ENCODE measurements at places on chromosomes 7 and 10.

- no peak for DNase-seq
Measured at GRCh38 chr10:110641256-110641655, 2.9 kb upstream of the RBM20 start.

- no peak for DNase-seq
Measured at GRCh38 chr10:61376908-61377368, 76.2 kb downstream of the TMEM26 start.

GRCh38 chr10:119713744-119714483 lies 11.9 kb upstream of the INPP5F start:
- DNase-seq: peak; percentile 82

DNA sequence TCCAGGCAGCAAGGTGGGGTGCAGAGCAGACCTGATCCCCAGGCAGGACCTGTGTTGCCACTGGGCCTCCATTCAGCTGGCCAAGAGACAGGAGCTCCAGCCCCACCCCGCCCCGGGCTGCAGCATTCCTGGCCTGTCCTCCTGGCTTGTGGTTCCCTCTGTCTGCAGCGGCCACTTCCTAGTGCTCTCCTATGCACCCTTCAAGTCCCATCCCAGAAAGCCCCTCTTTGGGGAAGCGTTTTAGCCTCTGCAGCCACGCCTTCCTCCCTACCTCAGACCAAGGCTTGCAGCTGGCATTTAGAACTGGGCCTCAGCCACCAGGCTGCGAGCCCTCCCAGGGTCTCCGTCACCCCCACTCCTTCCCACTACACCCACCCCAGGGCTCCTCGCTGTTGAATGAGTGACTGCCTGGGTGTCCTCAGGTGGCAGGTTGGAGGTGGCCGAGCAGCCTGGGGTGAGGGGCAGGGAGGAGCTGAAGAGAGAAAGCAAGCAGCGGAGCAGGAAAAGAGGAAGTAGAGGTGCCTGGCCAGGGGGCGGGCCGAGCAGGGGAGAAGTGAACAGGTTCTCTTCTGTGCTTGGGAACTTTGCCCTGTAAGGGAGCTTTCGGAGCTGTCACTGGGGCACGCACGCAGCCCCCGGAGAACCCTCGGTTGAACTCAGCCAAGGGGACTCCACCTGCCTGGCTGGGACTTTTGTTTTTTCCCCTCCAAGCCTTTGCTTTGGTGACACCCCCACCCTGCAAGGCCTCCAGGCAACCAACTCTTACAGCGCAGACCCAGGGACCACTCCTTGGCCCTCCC lies 109.1 kb upstream of the TNRC18 start:
- no peak for DNase-seq

DNA sequence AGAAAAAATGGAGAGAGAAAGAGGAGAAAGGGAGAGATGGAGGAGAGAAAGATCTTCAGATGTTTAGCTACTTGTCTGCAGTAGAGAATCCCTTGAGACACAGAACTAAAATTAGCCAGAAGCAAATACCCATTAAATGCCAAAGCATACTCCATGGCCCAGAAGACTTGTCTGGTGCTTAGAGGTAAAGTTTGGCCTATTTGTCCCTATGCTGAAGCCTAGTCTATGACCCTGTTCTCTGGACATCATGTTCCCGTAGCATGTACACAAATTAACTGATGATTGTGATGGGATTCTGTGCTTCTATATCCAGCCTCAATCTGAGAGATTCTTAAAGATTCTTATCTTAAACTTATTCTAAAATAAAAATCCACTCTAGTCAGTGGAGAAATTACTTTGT lies 85.8 kb downstream of the NAMPT start:
- DNase-seq: no peak

DNA sequence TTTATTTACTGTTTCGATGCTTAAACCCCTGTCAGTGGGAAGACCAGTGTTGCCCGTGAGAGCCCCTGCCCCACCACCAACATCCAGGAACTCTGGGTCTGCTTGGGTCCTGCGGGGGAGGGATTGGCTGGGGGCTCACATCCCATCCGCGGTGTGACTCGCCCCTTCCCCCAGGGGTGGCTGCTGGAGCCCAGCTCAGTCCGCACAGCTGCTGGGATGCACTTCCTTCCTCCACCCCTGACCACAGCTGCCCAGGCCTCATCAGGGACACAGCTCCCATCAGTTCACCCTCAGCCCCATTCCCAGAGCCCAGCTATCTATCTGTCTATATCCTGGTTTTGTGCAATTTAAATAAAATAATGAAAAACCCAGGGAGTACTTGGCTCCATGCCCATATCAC lies 54.5 kb downstream of the JAKMIP3 start:
- no peak for DNase-seq

DNA sequence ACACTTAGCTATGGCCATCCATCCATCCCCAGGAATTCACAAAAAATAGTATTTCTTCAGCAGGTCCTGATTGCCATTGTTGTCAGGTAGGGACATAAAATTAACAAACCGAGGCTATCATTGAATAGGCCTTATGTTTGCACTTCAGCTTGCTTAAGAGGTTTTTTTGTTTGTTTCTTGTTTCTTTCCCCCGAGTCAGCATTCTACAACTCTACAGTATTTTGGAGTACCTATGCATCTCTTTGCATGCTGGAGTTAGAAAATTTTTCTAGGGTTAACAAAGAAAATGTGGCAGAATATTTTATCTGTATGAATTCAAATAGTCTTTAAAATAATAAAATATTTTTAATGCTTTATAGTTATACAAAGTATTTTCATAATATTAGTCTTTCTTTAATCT lies 26.3 kb downstream of the CHRM2 start:
- no peak for DNase-seq

DNA sequence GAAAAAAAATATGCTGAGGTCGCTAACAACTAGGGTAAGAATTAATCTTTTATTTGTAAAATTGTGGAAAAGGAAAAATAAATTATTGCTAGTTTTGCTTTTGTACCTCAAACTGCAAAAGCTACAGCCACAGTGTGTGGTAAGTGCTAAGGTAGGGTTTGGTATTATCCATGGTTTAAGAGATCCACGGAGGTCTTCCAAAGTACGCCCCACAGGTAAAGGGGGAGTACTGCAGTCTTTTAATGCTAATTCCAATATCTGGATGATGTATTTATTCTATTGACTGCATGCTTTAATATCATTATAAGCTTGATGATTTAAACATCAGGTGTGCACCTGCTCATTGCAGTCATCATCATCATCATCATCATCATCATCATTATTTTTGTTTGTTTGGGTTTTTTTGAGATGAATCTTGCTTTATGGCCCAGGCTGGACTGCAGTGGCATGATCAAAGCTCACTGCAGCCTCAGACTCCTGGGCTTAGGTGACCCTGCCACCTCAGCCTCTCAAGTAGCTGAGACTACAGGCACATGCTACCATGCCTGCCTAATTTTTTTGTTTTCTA lies 38.4 kb upstream of the BMS1 start:
- no peak for DNase-seq

DNA sequence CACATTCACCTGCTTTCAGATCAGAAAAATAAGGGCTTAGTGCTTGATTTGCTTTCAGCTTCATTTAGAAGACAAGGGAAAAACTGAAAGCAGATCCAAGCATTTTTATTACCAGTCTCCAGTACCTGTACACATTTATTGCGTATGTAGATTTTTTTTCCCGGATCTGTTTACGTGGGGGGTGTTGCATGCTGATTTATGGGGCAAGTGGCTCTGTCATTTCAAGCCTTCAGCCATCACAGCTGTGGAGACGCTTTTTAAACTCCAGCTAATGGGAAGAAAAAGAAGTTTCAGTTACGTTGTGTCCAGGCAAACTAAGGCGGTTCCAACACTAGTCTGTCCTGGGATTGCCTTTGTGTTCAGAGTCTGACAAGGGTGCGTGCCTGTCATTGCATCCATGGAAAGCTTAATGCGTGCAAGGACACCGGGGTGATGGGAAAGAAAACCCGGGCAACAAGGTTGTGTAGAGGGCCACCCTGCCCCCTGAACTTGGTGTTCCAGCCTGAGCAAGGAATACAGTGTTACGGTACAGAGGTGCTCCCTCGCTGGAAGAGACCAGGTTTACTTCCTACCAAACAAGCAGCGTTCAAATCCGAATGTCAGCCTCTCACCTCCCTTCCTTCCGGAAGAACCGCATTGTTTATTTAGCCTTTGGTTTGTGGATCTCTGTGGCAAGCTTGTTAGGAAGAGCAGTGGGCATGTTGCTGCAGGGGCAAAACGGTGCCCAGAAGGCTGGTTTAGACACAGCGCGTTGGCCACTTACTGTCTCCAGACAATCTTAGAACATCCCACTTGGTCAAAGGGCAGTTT lies 128.2 kb downstream of the FGFR2 start:
- no peak for DNase-seq

- DNase-seq: no peak
Measured at GRCh38 chr10:79258894-79259293, 88.4 kb upstream of the PPIF start.

DNA sequence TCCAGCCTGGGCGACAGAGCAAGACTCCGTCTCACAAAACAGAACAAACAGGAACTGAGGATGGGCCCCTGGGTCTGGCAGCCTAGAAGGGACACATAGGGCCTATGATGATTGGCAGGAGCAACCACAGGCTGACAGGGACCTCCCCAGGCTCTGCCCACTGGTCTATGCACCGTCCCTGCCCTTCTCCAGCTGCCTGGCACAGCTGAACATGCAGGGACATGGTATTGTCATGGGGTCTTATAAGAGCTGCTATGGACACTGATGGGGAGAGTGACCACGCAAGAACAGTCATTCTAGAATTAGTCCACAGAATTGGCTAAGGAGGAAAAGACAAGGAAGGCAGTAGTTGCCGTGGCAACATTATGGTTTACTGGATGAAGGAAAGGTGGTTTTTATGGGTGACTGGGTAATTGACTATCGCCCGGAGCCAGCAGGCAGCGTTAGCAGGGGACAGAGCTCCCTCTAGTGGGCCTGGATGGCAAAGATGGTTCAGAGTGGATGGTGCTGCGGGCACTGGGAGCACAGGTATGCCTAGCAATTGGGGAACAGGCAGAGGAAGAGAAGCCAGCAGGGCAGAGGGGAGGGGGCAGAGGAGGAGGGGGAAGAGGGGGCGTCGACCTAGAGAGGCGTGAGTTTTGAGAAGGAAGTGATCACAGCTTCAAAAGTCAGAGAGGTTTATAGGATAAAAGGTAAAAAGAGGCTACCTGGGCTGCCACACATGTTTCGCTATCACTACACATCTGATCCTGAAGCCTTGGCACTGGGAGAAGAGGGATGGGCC lies 7.8 kb upstream of the TRIM56 start:
- DNase-seq: peak; percentile 91

GRCh38 chr7:20784388-20785156 lies 2.1 kb downstream of the SP8 start:
- DNase-seq: peak; percentile 43

DNA sequence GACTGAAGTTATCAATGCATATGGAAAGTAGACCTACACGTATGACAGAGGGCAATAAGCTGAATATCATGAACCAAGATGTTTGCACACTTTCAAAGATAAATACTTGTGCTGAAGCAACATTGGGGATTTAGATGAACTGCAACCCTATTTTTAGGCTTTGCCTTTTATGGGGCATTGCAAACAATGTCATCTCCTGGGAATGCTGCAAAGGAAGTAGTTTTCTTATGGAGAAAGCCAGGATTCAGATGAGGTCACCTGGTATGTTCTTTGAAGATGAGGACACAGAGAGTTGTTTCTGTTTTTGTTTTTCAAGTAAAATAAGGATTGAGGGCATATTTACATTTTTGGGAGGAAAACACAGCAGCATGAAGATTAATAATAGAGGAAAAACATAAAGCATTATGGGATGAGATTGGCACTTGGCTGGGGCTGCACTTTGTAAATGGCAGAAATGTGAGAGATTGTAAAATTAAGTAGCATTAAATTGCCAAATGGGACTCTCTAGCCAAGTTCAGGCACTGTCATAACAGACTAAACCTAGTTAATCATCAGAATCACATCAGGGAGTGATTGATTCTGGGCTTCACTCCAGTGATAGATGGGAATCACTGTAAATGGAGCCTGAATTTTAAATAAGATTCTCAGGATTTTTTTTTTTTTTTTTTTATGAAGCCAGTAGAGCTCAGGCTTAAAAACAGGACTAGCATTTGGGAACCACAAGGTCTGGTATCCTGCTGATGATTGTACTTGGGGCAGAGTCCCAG lies 63.1 kb downstream of the MALRD1 start:
- DNase-seq: no peak

All from brain (organoid and tissue), 16 donors.